CD4-positive, alpha-beta T cell treated with Interleukin-6 at 100 ng/mL for 8 hours (primary cell): ENCODE measurements at places on chromosomes 2 and 18.

DNA sequence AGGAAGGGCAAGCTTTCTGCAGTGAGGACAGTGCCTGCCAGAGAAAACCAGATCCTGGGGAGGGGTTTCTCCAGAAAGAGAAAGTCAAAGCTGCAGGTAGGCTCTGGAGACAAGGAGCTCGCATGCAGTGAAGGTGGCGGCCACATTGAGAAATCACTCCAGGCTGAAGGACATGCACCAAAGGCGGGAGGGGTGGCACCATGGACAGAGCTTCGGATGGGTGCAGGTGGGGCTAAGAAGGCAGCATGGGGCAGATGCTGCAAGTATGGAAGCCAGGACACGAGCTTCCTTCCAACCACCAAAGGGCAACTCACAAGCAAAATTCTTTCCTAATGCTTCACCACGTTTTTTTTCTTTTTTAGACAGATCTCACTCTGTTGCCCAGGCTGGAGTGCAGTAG, 104.4 kb upstream of the SLC35G4 start:
- no peak for DNase-seq

GRCh38 chr2:143675021-143675420, 545.8 kb downstream of the ARHGAP15 start:
- no peak for DNase-seq

DNA sequence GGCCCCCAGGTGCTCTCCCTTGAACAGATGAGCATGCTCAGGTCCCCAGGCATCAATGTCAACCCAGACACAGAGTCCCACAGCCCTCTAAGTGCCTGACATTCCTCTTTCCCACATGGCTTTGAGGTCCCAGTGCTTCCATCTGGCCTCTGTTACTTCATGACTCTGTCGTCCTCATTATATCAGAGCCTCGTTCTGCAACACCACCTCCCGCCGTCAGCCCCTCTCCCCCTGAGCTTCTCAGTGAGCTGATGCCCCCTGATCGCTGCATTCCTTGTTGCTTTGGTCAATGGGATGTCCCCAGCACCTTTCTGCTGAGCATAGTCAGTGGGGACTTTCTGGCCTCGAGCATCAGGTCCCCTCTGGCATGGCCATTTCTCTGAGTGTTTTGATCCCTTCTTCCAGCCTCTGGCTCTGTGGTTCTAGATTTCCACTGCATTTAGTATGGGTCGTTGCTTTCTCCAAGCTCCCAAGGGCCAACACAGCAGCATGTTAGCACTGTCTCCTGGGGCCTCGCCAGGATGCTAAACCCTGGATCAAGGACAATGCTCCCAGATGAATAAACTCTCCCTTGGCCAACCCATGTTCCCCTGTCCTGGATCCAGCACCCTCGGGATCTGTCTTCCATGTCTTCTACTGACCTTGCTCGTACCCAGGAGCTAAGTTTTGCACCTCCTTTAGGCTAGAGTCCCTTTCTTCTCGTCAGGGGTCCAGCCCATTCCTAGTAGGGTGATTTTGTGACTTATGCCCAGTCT, 143.2 kb upstream of the TWIST2 start:
- no peak for DNase-seq

DNA sequence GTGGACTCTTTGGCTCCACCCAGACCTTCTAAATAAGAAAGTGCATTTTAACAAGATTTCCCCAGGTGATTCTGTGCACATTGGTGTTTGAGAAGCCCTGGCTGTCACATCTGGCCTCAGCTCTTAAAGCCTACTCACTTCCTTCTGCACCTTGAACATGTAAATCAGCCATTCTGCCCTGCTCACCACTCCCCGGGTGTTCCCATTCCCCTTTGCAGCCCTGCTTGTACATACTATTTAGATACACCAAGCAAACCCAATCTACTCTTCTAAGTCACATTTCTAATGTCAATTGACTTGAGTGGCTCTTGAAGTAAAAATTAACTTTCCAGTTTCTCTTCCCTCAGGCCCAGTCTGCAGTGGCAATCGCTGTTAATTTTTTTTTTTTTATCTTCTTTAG, 13.1 kb upstream of the SCN1A start:
- DNase-seq: no peak

DNA sequence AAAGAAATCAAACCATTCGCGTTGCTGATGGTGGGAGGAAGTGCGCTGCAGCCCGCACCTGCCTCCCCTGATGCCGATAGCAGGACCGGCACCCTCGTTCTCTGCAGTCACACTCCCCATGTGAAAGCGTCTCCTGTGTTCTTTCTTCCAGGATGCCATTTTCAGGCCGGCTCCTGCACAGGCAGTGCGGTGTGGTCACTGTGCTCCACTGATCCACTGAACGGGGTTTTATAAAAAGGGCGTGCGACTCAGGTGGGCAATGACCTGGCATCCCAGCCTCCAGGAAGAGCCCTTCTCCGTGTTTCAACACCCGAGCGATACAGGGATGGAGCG, 88.3 kb upstream of the SNTG2 start:
- no peak for DNase-seq

GRCh38 chr2:71936076-71937030, 211.3 kb downstream of the CYP26B1 start:
- DNase-seq: no peak

DNA sequence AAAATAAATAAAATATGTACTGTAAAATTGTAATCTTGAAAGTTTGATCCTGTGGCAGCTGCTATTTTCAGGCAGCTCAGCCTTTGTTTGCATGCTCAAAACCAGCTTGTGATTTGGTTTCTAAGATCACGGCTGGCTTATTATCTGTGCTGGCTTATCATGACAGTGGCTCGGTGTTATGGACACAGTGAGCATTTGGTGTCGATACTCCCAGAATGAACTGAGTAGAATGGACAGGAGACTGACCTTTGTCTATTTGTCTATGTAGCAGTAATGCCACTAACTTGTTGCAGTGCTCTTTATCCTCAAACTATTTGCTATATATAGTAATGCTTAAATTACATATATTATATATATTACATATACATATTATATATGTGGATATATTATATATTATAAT, 58.8 kb downstream of the NEDD4L start:
- no peak for DNase-seq

GRCh38 chr2:157557770-157558169, 70.9 kb downstream of the ACVR1C start:
- no peak for DNase-seq

DNA sequence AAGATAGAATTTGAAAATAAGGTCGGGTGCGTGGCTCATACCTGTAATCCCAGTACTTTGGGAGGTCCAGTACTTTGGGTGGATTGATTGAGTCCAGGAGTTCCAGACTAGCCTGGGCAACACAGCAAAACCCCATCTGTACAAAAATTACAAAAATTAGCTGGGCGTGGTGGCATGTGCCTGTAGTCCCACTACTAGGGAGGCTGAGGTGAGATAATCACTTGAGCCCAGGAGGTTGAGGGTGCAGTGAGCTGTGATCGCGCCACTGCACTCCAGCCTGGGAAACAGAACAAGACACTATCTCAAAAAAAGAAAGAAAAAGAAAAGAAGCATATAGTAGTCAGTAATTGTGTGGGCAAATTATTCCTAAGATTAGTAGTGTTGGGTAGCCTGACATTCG, 194.2 kb upstream of the ALPP start:
- DNase-seq: no peak

DNA sequence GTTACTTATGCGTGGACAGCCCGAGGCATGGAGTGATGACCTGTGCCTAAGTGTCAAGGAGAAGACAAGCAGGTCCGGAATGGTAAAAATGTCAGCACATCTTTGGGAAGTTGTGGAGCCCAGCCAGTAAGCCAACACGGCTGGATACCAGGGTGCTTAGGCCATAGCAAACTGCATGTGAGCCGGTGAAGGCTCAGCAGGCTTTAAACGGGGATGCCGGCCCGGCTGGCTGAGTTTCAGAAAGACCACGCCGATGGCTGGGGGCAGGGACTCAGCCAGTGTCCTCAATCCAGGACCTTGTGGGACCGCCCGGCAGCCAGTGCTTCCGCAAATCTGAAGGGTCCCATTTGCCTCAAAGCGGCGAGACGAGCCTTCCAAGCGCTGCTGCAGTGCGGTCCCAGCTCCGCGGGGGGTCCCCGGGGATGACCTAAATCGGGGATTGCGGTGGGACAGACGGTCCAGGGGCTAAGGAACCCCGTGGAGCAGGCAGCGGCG, 946 bp upstream of the AGAP1 start:
- DNase-seq: no peak

DNA sequence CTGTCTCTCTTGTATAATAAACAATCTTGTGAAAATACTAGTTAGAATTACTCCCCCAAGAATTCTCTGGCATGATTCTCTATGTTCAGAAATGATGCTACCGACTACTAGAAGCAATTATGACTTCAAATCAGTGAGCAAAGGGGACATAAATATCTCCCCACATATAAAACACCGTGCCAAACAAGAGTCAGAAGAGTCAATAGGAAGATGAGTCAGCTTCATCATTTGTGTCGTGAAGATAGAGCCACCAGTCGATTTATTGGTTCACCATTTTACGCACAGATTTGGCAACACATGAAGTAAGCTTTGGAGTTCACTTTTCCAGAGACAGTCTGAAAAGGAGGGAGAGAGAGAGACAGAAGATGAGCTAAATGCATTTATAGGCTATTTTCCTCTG, 650.9 kb downstream of the CCDC85A start:
- DNase-seq: no peak

- no peak for DNase-seq
These were observed 90.6 kb upstream of the GPC1 start for GRCh38 chr2:240344904-240345303.

- no peak for DNase-seq
These were observed 62.5 kb upstream of the LGALSL start for GRCh38 chr2:64391424-64391823.

GRCh38 chr2:232275670-232276069, 102.9 kb upstream of the ALPP start:
- no peak for DNase-seq

DNA sequence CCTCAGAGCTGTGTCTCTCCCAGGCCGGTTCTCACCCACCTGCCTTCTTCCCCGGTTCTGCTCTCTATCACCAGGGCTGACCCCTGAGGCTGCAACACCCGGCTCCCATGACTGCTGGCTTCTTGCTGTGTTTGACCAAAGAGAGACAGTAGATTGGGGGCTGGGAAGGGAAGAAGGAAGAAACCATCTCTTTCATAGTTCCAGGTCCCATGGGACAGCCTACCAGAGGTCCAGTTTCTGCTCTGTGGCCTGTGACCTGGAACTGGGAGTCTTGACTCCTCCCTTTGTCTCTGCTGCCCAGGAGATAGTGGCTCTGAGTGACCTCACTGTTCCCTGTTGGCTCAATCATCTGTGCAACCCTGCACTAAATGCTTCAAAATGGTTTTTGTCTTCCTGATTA, 38.1 kb downstream of the ALPK2 start:
- no peak for DNase-seq

DNA sequence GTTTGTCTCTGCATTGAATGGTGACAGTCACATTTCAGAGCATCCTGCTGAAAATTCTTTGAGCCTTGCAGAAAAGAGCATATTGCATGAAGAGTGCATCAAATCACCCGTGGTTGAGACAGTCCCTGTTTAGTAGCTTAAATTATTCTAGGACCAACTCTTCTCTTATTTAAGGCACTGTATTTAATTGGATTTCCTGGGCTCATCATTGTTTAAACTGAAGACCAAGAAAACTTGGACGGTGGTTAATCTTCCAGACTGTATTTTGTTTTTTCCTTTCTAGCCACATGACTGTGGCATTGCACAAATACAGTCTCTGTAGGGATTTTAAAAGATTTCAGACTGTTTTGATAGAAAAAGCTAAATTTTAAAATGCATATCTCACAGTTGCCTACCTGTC, 114.4 kb downstream of the GALNT3 start:
- DNase-seq: no peak

- no peak for DNase-seq
These were observed 71.9 kb downstream of the TAF4B start for GRCh38 chr18:26298107-26298506.

GRCh38 chr18:60347526-60348045, 25.0 kb downstream of the MC4R start:
- no peak for DNase-seq

- DNase-seq: no peak
These were observed 695.8 kb upstream of the HS6ST1 start for GRCh38 chr2:129014432-129014831.

DNA sequence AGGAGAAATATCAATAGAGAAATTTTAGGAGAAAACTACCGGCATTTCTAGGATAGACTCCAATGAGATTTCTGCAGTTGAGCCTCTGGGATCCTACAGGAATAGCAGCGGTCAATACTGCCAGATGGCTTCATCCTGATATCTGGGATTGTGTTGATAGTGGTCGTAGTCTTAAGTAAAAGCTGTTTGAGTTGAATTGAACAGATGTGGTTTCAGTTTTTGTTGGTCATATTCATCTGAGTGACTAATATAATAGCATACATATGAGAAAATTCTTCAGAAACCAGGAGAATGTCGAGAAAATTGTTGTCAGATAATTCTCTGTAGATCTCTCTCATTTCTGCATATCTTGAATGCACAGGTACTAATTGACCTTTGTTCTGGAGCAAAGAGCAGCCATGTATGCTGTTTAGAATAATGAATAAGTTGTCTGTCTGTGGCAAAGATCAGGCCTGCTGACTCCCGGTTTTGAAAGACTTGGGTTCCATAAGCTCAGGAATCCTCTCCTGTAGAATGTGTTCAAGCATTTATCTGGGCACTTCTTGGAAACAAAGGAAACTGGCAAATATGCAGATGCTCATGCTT, 288.1 kb downstream of the TMX3 start:
- DNase-seq: no peak

DNA sequence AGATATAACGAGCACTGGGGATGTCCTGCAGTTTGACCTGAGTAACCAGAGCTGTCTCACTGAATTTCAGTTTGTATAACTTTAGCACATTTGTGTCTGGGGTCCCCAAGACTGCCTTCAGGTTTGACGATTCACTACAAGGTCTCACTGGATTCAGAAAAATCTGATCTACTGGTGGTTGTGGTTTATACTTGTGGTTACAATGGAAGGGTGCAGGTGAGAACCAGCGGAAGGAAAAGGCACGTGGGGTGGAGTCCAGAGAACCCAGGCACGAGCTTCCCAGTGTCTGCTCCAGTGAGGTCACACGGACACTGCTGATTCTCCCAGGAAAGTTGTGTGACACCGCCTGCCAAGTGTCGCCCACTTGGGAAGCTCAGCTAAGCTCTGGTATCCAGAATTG, 126.0 kb downstream of the ZNF236 start:
- DNase-seq: no peak

- DNase-seq: no peak
These were observed 40.5 kb upstream of the REL start for GRCh38 chr2:60840880-60841279.

DNA sequence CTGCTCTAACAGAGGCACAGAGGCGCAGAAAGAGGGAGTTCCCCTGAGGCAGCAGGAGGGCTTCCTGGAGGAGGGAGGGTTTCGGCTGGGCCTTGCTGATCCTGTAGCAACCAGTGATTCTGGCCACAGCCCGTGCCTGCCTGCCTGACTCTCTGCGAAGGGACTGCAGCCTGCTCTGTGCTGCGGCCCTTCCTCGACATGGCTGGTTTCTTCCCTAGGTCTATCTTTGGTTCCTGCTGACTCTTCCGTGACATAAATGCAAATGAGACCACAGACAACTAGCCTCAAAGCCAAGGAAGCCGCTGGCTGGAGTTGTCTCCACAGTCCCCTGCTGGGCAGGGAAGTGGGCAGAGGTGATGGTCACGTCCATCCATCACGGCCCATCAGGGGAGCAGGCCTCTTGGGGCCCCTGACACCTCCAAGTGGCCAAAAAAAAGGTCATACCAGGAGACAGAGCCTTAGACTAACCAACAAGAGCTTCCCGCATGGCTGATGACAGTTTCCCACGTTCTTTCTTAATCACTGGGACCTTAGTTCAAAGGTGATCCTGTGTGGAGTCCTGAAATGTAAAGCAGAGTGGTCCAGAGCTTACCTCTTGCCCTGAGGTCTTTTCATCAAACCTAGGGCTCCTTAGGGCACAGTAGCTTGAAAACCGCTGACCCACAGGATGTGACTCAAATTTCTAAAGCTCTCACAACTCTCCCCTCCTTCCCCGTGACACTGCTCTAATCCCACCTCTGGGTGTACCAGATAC, 55.3 kb downstream of the HS1BP3 start:
- no peak for DNase-seq
